Liver (tissue), 10 donors: ENCODE measurements at places on chromosomes 16 and 17.

- H3K4me3 ChIP-seq, result no peak overlapping the region
- DNase-seq, result no peak
- no peaks in the 10 kb centered on the region for H3K27me3 ChIP-seq
- no peak overlapping the region for H3K27ac ChIP-seq
- peaks cover 28% of the 10 kb centered on the region for H3K4me1 ChIP-seq
- H3K36me3 ChIP-seq, result no peaks in the 10 kb centered on the region
These were observed 35.7 kb downstream of the CDRT4 start for GRCh38 chr17:15431766-15432165.

GRCh38 chr16:86033971-86034370, 135.0 kb downstream of the IRF8 start:
- H3K4me3 ChIP-seq, result no peak overlapping the region
- no peak for DNase-seq
- H3K36me3 ChIP-seq, result no peaks in the 10 kb centered on the region
- H3K27ac ChIP-seq, result no peak overlapping the region
- H3K4me1 ChIP-seq, result no peaks in the 10 kb centered on the region

DNA sequence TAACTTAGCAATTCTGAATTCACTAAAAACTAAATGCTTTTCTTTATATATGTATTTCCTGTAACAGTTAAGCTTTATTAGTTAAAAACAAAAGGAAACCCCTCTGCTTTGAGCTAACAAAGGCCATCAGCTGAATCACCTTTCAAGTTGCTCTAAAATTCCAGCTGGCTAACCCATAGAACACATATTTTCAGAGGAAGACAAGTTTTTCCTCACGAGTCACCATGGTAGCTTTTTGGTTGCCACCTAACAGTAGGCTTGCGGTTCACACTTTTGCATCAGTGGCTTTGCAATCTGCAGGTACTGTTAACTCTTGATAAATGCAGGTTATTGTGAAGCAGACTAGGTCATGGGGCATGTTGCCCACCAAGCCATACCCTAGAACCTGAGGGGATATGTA, 57.6 kb upstream of the IRX5 start:
- no peaks in the 10 kb centered on the region for H3K36me3 ChIP-seq
- no peak for DNase-seq
- no peak overlapping the region for H3K27ac ChIP-seq

DNA sequence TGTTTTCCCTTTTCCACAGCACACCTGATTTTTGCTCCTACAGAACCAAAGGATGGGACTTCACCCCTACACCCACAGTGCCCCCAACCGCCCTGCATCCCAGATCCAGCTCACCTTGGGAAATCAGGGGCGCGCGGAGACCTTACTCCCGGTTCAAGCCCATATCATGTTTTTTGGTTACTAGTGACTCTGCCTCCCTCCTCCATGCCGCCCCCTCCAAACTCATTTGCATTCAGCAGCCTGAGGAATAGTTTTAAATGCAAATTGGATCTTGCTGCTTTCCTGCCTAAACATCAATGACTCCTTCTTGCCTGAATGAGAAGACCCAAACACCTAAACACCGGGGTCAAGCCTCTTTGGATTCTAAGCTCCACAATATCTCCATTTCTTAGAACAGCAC, 331.8 kb downstream of the TMEM114 start:
- H3K4me1 ChIP-seq, result no peaks in the 10 kb centered on the region
- no peak overlapping the region for H3K27ac ChIP-seq
- DNase-seq, result no peak
- H3K4me3 ChIP-seq, result no peak overlapping the region

- H3K36me3 ChIP-seq, result no peaks in the 10 kb centered on the region
- peaks cover 4% of the 10 kb centered on the region for H3K4me1 ChIP-seq
- no peak overlapping the region for H3K4me3 ChIP-seq
These were observed 17.5 kb upstream of the TNFRSF13B start for GRCh38 chr17:16989230-16989952.

DNA sequence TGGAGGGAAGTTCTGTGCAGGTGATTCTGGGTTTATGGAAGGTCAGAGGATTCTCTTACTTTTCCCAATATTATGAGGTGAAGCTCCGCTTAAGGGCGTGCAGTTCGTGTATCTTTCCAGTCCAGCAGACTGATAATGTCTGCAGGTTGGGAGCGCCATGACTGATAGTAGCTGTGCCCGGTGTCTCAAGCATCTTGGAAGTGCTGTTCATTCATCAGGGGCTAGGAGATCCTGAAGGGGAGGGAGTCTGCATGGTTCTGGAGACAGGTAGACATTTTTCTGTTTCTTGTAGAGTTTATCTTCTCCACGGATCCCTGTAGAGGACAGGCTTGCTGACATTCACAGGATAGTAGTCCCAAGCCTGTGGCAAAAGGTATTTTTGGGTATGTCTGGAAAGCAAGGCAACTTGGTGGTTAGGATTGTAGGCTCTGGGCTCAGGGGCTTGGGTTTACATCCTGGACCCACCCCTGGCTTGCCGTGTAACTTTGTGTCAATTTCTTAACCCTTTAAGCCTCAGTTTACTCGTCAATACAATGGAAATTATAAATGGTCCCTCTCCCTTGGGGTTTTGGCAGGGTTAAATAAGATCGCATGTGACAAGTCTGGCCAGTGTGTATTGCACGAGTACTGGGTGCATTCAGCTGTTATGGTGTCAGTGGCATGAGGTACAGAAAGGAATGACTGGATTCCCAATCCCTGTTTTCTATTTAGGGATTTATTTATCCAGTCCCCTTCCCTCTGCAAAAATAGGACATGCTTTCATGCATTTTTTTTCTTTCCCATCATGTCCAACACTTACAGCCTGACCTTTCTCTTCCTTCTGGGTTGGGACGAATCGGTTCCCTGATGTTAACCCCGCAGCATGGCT, 8.2 kb downstream of the HLF start:
- peaks cover 53% of the 10 kb centered on the region for H3K4me1 ChIP-seq
- no peak for DNase-seq
- no peaks in the 10 kb centered on the region for H3K36me3 ChIP-seq

- no peak for DNase-seq
- no peaks in the 10 kb centered on the region for H3K36me3 ChIP-seq
- no peaks in the 10 kb centered on the region for H3K27me3 ChIP-seq
- no peak overlapping the region for H3K4me3 ChIP-seq
- no peak overlapping the region for H3K27ac ChIP-seq
- no peaks in the 10 kb centered on the region for H3K4me1 ChIP-seq
These were observed 40.1 kb downstream of the ENGASE start for GRCh38 chr17:79114458-79115301.

DNA sequence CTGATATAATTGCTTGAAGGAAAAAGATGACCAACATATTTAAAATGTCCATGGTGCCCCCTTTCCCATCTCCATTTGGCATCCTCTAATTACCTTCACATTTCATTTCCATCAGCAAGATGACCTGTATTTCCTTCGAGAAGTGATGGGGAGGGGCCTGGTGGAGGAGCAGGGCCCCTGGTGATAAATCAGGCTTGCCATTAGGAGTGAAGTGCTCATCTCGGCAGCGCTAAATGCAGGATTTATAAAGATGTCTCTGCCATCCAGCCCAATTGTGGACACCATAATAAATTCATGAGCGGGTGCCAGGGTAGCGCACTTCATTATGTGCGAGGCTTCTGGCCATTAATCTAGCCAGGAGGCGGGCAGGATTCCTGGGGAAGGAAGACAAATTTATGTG, 101.5 kb upstream of the IRX6 start:
- no peak for DNase-seq
- no peaks in the 10 kb centered on the region for H3K27me3 ChIP-seq
- no peaks in the 10 kb centered on the region for H3K4me1 ChIP-seq
- H3K36me3 ChIP-seq, result no peaks in the 10 kb centered on the region
- H3K4me3 ChIP-seq, result no peak overlapping the region

- no peaks in the 10 kb centered on the region for H3K27me3 ChIP-seq
- H3K4me1 ChIP-seq, result no peaks in the 10 kb centered on the region
- H3K36me3 ChIP-seq, result peaks cover 42% of the 10 kb centered on the region
- no peak overlapping the region for H3K27ac ChIP-seq
- DNase-seq, result no peak
- no peak overlapping the region for H3K4me3 ChIP-seq
These were observed 9.6 kb upstream of the EVPL start for GRCh38 chr17:76036497-76037261.
